ENCODE measurements at places on chromosomes 4 and X.

- no peak for DNase-seq
Observed at GRCh38 chr4:119873132-119873531, 193.5 kb downstream of the MAD2L1 start.

DNA sequence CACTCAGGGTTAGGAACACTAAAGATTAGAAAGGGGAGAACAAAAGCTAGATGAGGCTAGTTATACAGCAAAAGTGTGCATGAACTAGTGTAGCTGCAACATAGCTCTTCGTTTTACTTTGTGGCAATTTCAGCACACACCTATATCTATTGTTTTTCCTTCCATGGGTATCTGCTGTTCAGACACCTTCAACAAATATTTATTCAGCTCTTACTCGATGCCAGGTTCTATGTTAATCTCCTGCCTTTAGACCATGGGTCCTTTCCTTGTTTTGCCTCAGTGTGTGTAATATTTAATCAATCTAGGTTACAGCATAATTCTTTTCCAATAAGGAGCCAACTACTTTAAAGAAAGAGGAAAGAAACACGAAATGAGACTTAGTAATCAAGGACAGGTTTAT, 10.4 kb upstream of the FAM9A start:
- no peak for DNase-seq

DNA sequence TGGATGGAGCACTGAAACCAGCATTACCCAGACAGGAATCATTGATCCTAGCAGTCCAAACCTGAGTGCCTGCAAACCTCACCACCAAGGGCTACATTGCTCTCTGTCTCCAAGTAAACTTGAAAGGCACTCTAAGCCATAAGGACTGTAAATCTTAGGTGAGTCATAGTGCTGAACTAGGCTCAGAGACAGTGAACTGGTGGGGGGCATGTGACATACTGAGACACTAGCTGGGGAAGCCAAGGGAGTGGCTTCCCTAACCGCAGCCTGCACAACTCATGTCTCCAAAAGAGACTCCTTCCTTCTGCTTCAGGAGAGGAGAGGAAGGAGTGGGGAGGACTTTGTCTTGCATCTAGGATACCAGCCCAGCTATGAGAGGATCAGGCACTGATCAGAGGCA, 235.5 kb upstream of the ACTRT1 start:
- no peak for DNase-seq

DNA sequence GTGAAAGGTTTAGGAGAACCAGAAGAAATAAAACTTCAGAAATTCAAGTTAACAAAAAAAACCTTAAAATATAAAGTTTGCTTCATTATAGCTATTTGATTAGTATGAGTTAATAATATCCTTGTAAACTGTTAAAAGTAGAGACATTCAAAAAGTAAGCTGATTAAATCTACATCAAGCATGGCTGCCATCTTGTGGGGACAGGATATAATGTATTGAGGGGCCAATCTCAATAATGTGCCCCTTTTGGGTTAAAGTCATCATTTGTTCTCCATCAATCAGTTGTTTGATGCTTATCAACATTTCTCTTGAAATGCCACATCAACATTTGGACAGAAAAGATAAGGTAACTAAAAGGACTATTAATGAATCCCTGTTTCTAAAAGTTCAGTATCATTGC, 4.6 kb upstream of the GRID2 start:
- no peak for DNase-seq

- peak; percentile 79 for DNase-seq
Observed at GRCh38 chrX:149145845-149146285, 359.2 kb downstream of the IDS start.

All from hematopoietic multipotent progenitor cell treated with erythropoietin and hydrocortisone succinate and interleukin-3 and kit ligand, for 4 days (in vitro differentiated cells).